ENCODE measurements at places on chromosomes 3 and 15.
A peak's percentile ranks its signal among the peaks of the same experiment; 100 is the strongest.

DNA sequence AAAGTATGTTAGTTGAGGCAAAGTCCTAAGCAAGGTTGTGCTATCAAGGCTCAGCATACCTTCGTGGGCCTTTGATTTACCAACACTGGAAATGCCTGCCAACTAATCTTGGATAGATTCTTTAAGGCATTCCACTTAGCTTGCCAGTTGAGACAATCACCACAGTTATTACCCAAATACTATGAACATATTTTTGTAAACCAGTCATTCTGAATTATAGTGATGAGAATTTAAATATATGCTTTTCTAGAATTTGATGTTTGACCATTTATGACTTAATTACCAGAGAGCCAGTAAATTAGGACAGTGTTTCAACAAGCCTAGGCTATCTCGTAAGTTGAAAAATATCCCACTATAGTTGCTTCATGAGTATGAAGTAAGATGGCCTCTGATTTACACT, 15.5 kb downstream of the TRIM59 start:
- DNase-seq: no peak

GRCh38 chr15:36638671-36639070, 59.2 kb downstream of the CDIN1 start:
- no peak for DNase-seq

DNA sequence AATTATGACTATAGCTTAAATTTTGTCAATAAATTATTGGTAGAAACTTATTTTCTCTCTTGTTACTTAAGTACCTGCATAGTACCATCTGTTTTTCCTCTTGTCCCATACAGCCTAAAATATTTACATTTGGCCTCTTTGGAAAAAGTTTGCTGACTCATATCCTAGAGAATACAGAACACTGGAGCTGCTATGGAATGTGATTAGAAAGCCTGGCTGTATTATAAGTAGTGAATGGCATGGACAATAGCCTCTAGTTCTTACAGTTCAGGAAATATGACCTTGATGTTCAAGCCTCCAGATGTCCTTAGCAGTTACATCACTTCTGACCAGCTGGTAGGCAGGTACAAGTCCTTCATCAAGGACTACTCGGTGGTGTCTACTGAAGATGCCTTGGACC, 28.3 kb downstream of the ST8SIA2 start:
- DNase-seq: peak; percentile 6

GRCh38 chr3:132784502-132785025, 62.4 kb upstream of the NPHP3 start:
- DNase-seq: no peak

GRCh38 chr3:129618901-129619671, 12.6 kb upstream of the PLXND1 start:
- DNase-seq: no peak

DNA sequence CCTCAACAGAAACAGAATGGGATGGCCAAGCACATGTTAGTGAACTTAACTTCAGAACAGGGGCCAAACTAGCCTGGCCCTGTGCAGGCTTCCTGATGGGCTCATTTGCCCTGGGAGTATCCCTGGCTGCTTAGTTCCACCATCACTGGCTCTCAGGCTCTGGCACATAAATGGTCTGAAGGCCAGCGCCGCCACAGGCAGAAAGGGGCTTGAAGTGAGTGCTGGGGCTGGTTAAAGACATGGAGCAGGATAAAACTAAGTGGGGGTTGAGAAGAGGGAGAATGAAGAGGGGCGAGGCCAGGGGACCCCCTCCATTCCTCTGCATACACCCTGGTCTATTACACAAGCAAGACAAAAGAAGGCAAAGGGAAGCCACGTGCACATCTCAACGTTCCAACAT, 12.2 kb downstream of the SLCO2A1 start:
- DNase-seq: no peak

GRCh38 chr3:160779040-160779439, 23.0 kb downstream of the PPM1L start:
- DNase-seq: no peak

DNA sequence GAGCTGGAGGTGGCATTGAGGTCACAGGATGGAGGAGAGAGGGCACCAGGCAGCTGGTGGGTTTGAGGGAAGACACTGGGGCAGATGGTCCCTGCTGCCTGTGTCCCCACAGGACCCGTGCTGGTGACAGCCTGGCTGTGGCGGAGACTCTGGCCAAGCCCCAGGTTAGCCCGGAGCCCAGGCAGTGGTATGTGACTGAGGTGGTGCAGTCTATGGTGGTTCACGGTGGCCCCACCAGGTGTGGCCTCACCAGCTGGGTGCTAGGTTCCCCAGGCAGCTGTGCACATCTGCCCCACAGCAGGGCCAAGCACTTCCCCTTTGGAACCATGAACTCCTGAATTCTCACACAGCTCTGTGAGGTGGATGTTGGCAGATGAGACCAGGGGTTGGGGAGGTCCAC, 15.4 kb downstream of the PLXNA1 start:
- DNase-seq: no peak

- DNase-seq: no peak
These were observed 3.6 kb downstream of the SLC51A start for GRCh38 chr3:196219970-196220311.

DNA sequence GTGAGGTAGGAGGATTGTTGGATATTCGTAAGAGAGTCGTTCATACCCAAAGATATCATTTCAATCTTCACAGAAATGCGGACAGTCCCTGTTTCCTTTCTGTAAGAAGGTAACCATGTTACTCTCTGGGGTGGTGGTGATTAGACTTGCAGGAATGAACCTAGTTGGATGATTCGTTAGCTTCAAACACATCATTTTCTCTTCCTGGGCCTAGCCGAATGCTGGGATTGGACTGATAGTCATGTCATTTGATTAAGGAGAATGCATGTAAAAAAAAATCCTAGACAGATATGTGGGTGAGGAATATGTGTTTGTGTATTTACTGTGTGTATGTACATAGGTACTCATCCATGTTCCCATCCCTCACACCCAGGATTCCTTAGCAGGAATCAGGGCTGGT, 12.4 kb downstream of the SLCO3A1 start:
- no peak for DNase-seq

DNA sequence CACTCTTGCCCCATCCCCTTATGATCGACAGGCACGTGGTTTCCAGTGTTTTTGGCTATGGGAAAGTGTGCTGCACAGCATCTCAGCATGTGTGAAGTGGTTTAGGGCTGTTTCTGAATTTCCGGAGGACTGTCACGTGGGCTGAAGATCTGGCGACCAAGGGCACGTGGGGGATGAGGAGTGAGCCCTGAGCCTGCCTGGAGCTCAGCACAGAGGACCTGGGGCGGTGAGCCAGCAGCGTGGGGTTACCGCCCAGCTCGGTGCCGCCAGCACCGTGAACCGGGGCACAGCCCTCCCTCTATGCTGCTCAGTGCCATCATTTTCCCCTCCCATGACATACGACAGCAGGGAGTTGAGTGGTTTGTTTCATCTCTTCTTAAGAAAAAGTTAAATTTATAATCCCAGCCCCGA, 150.2 kb downstream of the DNAJB8 start:
- no peak for DNase-seq

DNA sequence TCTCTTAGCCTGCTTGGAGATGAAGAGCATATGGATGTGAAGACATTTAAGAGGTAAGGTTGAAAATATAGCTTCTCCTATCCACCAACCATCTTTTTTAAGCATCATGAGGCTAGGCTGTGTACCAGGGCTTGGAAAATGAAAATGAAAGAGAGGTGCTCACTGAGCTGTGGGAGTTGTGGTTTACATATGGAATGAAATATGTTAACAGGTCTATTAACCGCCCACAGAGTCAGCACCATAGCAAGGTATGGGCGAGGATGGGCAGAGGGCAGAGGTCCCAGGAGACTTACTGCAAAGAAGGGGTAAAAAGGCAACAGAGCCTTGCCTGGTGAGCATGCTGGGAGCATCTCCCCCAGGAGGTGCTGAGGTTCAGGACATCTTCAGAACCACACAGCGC, 273.1 kb downstream of the GABRG3 start:
- DNase-seq: no peak

DNA sequence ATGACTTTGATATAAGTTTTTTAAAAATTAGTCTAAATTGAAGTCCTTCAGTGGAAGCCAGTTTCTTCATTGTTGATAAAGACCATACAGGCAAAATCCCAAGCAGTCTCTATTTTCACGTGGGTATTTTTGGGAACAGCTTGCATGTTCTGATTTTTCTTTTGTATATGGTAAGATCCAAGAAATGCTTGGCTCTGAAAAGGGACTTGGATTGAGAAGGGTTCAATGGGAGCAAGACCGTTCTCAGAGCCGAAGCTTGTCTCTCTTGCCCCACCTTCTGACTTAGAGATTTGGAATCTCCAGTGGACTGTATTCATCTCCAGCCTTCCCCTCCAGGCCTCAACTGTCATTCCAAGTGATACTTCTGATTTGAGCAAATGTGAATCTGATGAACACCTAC, 175.5 kb downstream of the CHDH start:
- no peak for DNase-seq

DNA sequence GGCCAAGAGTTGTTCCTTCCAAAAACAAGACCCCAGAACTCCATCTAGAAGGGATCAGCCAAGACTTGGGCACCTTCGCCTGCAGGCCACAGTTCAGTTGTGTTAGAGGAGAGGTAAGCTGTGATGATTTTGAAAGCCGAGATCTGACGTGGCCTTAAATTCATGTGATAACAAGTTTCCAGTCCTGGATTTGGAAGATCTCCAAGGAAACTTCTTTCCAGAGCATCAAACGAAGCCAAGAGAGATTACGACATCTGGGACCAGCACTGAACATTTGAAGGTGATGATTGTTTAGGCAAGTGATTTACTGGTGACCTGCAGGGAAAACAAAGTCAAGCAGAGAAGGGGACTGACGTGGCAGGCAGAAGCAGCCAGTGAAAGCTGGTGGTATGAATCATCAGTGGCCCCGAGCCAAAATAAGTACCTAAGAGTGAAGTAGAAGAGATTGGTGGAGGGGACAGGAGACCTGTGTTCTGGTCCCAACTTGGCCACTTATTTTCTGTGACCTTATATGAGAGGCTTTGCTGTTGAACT, 339.0 kb upstream of the PROK2 start:
- DNase-seq: peak; percentile 55

- DNase-seq: no peak
These were observed 59.5 kb downstream of the MINDY2 start for GRCh38 chr15:58830556-58830955.

DNA sequence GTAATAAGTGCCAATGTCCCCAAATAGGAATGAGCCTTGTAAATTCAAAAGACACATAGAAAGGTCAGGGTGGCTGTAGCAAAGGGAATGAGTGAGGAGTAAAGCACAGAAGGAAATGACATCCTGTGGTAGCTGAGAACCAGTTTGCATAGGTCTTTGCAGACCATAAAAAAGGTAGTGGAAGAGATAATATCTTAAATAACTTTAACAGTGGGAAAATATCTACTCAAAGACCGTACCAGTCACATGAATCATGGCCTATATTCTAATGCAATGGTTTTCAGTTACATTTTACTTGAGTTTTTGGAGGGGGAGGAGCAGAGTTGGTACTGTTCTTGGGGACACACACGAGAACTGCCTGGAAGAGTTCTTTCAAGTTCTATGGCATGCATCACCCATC, 297.3 kb upstream of the ADAMTS9 start:
- DNase-seq: no peak

GRCh38 chr3:46102780-46103130, 75.5 kb upstream of the XCR1 start:
- DNase-seq: no peak

DNA sequence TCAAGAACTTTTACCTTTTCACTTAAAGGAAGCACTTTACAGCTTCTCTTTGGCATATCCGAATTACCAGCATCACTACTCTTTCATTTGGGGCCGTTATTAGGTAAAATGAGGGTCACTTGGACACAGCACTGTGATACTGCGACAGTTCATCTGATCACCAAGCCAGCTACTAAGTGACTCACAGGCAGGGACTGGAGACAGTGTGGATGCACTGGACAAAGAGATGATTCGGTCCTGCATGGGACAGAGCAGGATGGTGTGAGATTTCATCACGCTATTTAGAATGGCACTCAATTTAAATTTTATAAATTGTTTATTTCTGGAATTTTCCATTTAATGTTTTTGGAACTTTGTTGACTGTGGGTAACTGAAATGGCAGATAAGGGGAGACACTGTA, 166.9 kb upstream of the IL12A start:
- DNase-seq: no peak

GRCh38 chr3:62892951-62893350, 17.7 kb upstream of the CADPS start:
- no peak for DNase-seq

DNA sequence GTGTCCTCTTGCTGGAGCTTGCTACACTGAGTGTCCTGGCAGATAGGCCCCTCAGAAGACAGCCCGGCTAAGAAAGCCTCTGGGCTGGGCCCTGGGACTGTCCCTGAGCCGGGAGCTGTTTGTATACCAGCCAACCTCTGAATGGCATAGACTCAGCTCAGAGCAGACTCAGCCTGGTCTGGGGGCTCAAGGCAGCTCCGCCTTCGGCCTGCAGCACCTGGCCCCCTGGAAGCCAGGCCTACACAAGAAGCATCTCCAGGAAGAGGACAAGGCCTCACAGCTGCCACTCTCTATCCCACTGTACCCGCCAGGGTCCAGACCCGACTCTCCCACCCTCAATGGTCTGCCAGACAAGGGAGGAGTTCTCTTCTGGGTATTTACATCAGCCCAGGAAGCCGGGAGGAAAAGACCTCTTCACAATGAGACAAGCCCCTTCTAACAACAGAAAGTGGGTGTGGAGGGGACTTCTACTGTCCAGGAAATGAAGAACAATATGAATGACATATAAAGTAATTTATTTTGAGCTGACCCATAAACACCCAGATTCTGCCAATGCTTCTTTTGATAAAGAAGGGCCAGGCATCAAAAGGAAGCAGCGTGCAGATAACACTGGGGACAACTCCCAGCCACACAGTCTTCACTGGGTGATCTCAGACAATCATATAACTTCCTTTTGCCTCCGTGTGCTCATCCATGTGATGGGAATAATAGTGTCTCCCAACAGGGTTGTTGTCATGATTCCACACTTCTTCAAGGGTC, 110.2 kb downstream of the TPRA1 start:
- no peak for DNase-seq

GRCh38 chr15:89822026-89822425, 7.4 kb upstream of the ANPEP start:
- DNase-seq: no peak

Measured in non-pigmented ciliary epithelial cell (primary cell).